ENCODE measurements at places on chromosomes 1 and 21.

- DNase-seq = no peak
These were observed 42.6 kb downstream of the DNM3 start for GRCh38 chr1:171883849-171884248.

GRCh38 chr1:87426463-87427249 is 98.0 kb downstream of the LMO4 start:
- DNase-seq = no peak

DNA sequence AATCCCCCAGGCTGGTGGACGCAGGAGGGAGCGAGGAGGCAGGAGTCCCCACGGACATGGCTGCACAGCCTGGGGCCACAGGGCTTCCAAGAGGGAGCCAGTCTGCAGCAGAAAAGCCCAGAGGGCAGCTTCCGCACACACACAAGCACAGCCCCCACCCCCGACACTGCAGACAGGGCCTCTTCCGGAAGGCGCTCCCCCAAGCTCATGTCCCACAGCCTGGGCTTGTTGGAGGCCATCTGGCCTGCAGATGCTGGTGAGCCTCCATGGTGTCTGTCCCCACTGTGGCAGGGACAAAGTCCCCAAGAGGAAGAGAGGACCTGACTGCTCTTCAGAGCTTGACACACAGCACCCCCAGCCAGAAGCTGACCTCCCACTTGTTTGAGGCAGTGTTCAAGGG is 13.4 kb upstream of the KIAA1614 start:
- DNase-seq = no peak

DNA sequence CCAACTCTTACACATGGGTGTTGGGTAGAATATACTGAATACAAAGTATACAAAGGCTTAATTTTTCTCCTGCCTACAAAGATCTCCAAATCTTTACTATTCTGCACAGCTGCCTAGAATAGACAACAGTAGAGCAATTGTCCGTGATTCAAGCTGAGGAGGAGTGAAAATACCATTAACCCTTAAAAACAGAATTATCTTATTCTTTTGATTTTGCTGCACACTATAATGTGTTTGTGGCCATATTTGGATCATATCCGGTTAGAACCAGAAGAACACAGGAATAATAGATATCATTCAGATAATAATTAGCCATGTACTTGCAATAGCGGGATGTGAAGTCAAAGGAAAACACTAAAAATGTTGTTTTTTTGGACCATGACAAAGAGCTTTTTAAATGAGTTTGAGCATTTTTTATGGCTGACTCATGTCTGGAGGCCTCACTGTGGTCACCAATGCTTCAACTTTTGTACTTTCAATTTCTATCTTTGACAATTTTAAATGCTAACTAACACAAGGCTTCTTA is 197.6 kb upstream of the FOXD3 start:
- DNase-seq = no peak

- DNase-seq = no peak
These were observed 52.0 kb upstream of the TACSTD2 start for GRCh38 chr1:58629031-58629462.

DNA sequence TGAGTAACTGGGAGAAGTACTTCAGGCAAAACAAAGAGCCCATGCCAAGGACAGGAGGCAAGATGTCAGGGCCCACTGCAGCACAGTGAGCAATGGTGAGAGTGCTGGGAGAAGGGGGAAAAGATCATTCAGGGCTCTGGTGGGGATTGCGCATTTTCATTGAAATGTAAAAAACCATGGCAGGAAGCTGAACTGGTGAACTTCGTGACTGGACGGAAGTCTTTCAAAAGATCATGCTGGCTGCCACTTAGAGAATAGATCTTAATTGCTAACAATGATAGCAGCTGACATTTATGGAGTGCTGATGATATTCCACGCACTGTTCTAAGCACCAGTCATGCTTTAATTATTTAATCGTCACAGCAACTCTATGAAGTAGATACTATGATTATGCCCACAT is 107.0 kb downstream of the TGFBR3 start:
- no peak for DNase-seq

DNA sequence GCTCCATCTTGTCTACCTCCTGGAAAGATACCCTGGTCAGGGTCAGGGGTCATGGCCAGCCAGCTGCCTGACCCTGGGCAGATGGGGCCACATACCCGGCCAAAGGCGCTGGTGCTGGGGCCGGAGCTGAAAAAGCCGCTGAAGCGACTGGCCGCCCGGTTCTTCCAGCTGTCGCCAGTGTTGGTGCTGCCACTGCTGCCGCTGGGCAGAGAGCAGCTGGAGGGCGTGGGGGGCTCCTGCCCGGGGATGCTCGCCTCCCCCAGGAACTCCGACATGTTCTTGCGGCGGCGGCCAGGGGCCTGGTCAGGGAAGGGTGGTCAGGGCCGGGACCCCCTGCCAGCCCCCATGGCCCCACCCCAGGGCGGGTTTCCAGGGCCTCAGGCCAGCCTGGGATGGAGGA is 7.2 kb upstream of the TNFRSF25 start:
- no peak for DNase-seq

- no peak for DNase-seq
These were observed 55.7 kb downstream of the GIPC2 start for GRCh38 chr1:78101514-78101913.

GRCh38 chr1:2098839-2099785 is 48.9 kb downstream of the PRKCZ start:
- no peak for DNase-seq

DNA sequence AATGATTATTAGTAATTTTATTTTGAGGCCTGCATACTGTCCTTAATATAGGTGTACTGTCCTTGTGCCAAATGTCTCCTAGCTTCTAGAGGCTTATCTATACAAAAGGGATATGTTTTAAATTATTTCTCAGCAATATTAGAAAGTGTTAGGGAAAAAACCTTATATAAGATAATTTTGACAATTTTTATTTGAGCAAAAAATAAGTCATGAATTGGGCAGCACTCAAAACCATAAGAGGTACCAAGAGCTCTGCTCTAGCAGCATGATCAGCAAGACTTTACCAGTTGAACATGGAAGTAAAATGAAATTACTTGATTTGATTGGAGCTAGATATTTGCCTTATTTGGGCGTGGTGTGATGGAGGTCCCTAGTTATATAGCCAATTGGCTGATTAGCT is 157.1 kb downstream of the PTBP2 start:
- no peak for DNase-seq

- DNase-seq = no peak
These were observed 136.8 kb downstream of the NOS1AP start for GRCh38 chr1:162206300-162206699.

- DNase-seq = peak; percentile 54
These were observed 61.8 kb upstream of the NBL1 start for GRCh38 chr1:19582318-19582717.

DNA sequence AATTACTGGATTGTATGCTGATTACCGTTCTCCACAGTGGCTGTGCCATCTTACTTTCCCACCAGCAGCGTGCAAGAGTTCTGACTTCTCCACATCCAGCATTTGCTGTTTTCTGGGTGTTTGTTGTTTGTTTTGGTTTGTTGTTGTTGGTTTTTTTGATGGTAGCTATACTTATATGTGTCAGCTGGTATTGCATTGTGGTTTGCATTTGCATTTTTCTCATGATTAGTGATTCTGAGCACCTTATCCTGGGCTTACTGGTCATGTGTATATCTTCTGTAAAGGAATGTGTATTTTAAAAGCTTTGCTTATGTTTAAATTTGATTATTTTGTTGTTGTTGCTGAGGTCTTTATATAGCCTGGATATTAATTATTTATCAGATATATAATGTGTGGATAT is 66.9 kb upstream of the MAP1LC3C start:
- DNase-seq = no peak

- no peak for DNase-seq
These were observed 92.5 kb downstream of the SLC25A24 start for GRCh38 chr1:108107658-108108057.

- no peak for DNase-seq
These were observed 35.1 kb upstream of the PRSS38 start for GRCh38 chr1:227780101-227781044.

- no peak for DNase-seq
These were observed 53.9 kb upstream of the TTC34 start for GRCh38 chr1:2855206-2856065.

- no peak for DNase-seq
These were observed 59.9 kb downstream of the LDLRAD2 start for GRCh38 chr1:21871943-21872342.

DNA sequence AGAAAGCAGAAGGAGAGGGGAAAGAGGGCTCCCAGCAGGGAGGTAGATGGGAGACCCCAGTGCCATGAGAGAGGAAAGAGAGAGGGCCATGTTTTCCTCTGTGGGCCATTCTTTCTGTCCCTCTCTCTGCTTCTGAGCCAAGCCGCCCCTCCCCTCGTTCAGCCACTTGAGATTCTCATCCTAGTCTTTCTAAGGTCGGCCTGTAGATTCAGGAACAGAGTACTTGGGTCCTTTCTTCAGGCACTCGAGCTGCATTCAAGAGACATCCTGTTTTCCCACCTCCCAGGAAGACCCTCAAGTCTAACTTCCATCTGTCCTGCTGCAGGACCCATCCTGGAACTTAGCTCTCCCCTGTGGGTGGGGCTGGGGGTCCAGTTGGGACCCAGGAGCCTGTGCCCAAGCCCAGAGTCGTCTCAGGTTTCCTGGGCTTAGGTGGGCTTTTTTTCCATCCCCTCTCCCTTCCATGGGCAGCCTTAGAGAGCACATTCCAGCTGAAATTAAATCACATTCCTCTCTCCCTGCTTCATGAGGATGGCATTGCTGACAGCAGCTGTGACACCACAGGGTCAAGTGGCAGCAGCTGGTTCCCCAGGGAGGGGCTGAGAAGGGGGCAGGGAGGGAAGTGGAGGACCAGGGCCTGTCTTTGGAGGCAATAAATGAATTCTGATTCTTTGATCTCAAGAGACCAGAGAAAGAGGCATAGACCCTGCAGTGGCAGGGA is 13.0 kb downstream of the NES start:
- no peak for DNase-seq

DNA sequence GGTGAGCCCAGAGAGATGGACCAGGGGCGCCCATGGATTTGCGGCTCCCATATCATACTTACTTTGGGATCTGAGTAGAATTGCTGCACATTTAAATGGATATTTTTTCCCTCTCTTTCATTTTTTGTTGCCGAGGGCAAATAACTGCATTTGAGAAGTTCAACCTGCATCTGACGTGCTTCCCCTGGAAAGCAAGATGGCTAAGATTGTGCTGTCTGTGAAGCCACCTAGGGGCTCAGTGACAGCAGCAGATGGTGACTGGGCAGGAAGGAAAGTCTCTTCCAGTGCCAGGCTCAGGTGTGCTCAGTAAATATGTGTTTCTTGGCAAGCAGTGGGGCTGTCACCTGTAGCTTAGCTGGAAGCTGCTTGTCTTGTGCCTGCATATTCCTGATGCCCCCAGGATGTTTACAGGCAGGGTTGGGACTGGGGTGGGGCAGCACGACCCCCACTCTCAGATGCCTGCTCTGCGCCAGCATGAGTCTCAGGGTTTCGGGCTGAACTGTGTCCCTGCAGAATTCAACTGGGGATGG is 59.8 kb upstream of the ETV3 start:
- DNase-seq = no peak

GRCh38 chr21:46244602-46245001 is 16.0 kb upstream of the LSS start:
- DNase-seq = no peak

- no peak for DNase-seq
These were observed 421.7 kb upstream of the DEPDC1 start for GRCh38 chr1:68918563-68918962.

- DNase-seq = no peak
These were observed 4.9 kb upstream of the MIIP start for GRCh38 chr1:12014141-12014991.

- DNase-seq = no peak
These were observed 1.3 kb upstream of the TMEM54 start for GRCh38 chr1:32902535-32902920.

DNA sequence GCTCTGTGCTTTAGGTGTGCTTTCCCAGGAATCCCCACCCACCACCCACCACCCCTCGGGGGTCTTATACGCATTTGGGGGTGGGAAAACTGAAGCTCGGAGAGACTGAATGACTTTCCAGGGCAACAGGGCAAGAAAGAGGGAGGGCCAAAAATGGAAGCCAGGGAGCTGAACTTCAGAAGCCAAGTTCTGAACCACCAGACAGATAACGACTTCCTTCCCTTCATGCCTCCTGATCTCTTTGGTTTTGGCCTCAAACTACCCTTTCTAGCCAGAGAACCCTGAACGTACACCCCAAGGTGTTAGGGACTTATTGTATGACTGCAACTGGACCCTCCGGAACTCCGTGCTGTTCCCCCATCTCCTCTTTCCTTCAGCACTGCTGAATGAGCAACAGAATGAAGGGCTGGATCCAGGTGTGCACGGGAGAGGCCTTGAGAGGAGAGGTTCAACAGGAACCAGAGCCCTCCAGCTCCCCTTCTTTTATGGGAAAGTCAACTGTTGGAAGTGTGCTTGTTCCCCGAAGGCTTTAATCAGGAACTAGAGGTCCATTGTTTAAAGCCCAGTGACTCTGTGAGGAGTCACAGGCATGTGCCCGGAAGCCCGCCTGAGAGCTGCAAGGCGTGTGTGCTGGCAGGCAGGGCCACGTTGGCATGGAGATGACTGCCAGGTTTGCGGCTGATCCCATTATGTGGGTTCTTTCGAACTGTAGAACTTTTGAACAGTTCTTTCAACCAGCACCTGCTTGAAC is 3.1 kb downstream of the BACE2 start:
- DNase-seq = no peak

- no peak for DNase-seq
These were observed 948 bp downstream of the PRUNE1 start for GRCh38 chr1:151009206-151009587.

GRCh38 chr1:247112479-247112781 is 8.3 kb upstream of the ZNF669 start:
- DNase-seq = no peak

DNA sequence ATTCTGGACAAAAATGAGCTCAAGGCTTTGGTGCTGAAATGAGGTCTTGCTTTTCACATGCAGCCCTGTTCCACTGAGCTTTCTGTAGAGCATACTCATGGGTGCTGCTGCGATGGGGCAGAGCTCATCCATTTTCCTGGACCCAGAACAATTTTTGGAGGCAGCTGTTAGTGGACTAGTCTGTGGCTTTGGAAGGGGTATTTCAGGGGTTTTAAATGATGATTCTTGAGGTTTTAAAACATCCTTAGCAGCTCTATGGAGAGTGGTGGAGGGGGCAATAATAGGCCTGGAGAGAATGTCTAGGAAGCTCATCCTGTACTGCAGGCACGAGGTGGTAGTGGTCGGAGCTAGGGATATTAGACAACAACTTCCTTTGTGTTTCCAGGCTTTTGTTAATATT is 16.5 kb downstream of the NOS1AP start:
- DNase-seq = no peak

- DNase-seq = no peak
These were observed 101.7 kb downstream of the ADAMTS1 start for GRCh38 chr21:26743524-26743923.

GRCh38 chr1:223010582-223011504 is 132.2 kb downstream of the TLR5 start:
- DNase-seq = no peak
